ENCODE measurements at places on chromosomes 11 and 22. TPM values are rescaled to one million over a fixed set of nuclear protein-coding genes. Genes with fewer than 3 reads are reported as not detected.

DNA sequence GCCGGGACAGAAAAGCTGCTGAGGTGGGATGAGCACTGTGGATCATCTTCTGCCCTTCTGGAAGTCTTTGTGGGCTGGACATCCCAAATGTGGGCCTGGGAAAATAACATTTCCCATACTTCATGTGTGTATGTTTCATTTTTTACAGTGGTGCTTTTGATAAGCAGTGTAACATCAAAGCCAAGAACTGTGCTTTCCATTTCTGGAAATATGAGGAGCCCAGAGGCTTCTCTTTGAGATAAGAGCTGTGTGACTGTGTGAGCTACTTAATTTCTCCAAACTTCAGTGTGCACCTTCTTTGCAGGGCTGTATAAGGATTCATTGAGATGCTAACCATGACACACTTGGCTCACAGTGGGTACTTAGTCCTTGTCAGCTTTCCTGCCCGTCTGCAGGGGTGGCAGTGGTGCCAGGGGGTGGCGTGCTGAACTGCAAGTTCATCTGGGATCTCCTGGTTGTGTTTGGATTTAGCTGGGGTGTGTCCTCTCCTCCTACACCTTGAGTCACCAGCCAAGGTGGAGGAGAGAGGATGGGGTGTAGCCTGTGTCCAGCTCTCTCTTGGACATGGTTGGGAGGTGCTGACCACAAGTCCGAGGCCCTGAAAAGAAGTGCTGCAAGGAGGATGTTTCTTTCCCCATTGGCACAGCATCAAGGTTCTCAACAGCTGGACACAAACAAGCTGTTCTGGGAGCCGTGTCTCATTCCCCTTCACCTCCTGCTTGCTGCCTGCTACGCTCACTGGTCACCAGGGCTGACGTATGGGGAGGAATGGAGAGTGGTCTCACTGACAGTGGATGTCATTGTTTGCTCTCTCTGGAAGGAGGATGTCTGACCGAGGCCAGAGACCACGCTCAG lies 139.4 kb downstream of the TEAD1 start:
- H3K27ac ChIP-seq: no peak overlapping the region
- H3K4me3 ChIP-seq: no peak overlapping the region
- no peak for DNase-seq
- H3K27me3 ChIP-seq: peaks cover 50% of the 10 kb centered on the region
- peaks cover 4% of the 10 kb centered on the region for H3K4me1 ChIP-seq

GRCh38 chr11:64924910-64925284 lies 408 bp downstream of the PPP2R5B start:
- peak overlapping the region; percentile 76 for H3K4me3 ChIP-seq
- no peaks in the 10 kb centered on the region for H3K27me3 ChIP-seq
- H3K4me1 ChIP-seq: peaks cover 19% of the 10 kb centered on the region
- DNase-seq: peak; percentile 57
- no peaks in the 10 kb centered on the region for H3K36me3 ChIP-seq

DNA sequence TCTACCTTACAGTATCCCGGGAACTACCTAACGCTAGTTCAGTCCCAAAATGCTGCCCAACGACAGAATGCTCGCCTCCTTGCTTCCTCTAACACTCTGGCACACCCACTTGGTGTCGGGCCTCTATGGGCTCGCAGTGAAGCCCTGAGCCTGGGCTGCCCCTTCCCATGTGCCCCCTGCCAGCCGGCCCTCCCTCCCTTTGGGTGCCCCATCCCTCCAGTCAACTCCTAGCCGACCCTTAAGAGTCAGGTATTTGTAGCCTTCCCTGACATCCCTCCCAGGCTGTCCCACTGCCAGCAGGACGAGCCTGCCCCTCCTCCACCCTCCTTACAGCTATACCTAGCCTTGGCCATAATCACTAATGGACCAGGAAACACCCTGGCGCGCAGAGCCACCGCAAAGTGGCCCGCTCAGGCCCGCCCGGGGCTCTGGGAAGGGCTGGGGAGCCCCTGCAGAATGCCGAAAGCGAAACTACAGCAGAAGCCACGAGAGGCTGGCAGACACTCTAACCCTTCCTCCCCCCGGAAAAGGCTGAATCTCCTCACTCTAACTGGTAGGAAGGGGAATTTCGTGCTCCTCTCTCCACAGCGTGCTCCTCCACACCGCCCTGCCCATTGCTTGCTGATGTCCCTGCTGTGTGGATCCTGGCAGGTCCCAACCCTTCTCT lies 8.2 kb downstream of the CBX7 start:
- H3K4me1 ChIP-seq: peaks cover 27% of the 10 kb centered on the region
- H3K27me3 ChIP-seq: no peaks in the 10 kb centered on the region
- H3K4me3 ChIP-seq: peak overlapping the region; percentile 88
- peak; percentile 74 for DNase-seq

GRCh38 chr22:36797374-36797773 lies 19.5 kb downstream of the PVALB start:
- H3K27ac ChIP-seq: no peak overlapping the region
- no peak for DNase-seq
- H3K4me1 ChIP-seq: no peaks in the 10 kb centered on the region
- no peak overlapping the region for H3K4me3 ChIP-seq
- H3K27me3 ChIP-seq: peaks cover 3% of the 10 kb centered on the region

Gene SEPTIN3
- 1.0 TPM for total RNA-seq

GRCh38 chr11:24521601-24522000 lies 24.7 kb downstream of the LUZP2 start:
- H3K4me1 ChIP-seq: no peaks in the 10 kb centered on the region
- no peak overlapping the region for H3K27ac ChIP-seq
- DNase-seq: no peak
- H3K27me3 ChIP-seq: no peaks in the 10 kb centered on the region

DNA sequence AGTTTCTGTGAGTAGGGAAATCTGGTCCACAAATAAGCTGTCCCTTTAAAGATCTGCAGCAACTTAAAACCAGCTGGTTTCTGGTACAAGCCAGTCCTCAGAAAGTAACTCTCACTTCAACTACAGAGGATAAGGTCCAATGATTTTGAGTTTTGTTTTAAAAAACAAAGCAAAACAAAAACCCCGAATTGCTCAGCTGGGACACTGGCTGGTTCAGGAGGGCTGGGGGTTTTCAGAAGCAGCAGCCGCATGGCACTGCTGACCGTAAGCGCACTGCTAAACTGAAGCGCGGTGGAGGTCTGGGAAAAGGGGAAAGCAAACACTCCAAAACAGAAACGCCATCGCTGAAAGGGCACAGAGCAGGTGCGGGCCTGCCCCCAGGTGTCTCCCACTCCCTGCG lies 59.7 kb downstream of the MICAL3 start:
- no peak overlapping the region for H3K27ac ChIP-seq
- no peak for DNase-seq
- H3K27me3 ChIP-seq: no peaks in the 10 kb centered on the region
- H3K4me1 ChIP-seq: no peaks in the 10 kb centered on the region

Gene MRPL21
- 90.8 TPM for total RNA-seq

Gene STX5
- 22.7 TPM for total RNA-seq

DNA sequence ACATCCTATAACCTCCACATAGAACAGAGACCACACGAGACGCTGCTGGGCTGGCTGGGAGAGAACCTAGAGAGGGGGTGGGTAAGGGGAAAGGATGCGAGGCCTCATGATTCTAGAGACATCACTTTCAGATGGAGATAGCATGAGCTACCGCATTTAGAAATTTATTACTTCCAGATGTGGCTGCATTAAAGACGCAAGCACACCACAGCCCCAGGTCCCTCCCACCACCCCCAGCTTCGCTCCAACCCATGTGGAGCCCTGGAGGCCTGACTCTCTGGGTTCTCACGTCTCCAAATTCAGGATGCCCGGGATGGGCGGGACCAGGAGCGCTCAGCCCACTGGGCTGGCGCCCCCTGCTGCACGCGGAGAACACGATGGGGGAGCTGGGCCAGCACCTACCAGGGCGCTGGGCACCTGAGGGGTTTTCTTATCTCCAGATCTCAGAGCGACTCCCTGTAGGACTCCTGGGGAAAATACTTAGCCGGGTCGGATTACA lies 13.6 kb downstream of the MRPL21 start:
- DNase-seq: no peak
- no peak overlapping the region for H3K4me3 ChIP-seq
- H3K4me1 ChIP-seq: no peaks in the 10 kb centered on the region
- no peak overlapping the region for H3K27ac ChIP-seq

Gene OR8D4
- not detected for total RNA-seq

Gene CD6
- total RNA-seq: 234 TPM

GRCh38 chr11:17683377-17684161 lies 35.8 kb upstream of the MYOD1 start:
- no peaks in the 10 kb centered on the region for H3K36me3 ChIP-seq
- H3K4me1 ChIP-seq: no peaks in the 10 kb centered on the region
- H3K27me3 ChIP-seq: peaks cover 4% of the 10 kb centered on the region
- no peak overlapping the region for H3K27ac ChIP-seq

- H3K27ac ChIP-seq: no peak overlapping the region
- H3K4me1 ChIP-seq: peaks cover 13% of the 10 kb centered on the region
- peaks cover 12% of the 10 kb centered on the region for H3K27me3 ChIP-seq
- no peaks in the 10 kb centered on the region for H3K36me3 ChIP-seq
These were observed 76.0 kb downstream of the EIF3M start for GRCh38 chr11:32659672-32660071.

Gene OR10D3
- total RNA-seq: not detected

DNA sequence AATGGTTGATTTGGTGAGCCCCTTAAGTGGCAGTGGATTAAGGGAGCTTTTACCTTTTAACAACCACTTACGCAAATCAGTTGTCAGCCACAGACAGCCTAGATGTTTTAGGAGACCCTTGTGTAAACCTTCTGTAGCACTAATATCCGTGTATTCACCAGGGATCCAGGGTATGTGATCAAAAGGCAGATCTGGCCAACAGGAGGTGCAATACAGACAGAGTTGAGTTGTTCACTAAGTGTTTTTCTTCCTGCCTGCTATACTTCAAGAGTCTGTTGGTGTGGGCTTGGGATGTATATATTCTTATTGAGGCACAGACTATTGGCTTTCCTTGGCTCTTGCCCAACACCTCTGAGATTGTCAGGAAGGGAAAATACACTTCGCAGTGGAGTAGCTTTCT lies 175.1 kb downstream of the FAT3 start:
- H3K27me3 ChIP-seq: peaks cover 4% of the 10 kb centered on the region
- H3K36me3 ChIP-seq: no peaks in the 10 kb centered on the region
- no peak for DNase-seq
- H3K27ac ChIP-seq: no peak overlapping the region

Gene KDM4D
- total RNA-seq: 1.7 TPM

- no peaks in the 10 kb centered on the region for H3K27me3 ChIP-seq
- no peaks in the 10 kb centered on the region for H3K36me3 ChIP-seq
- H3K4me1 ChIP-seq: no peaks in the 10 kb centered on the region
- no peak for DNase-seq
These were observed 29.5 kb upstream of the FZD4 start for GRCh38 chr11:86984701-86985100.

- H3K36me3 ChIP-seq: peaks cover 1% of the 10 kb centered on the region
- H3K4me1 ChIP-seq: peaks cover 36% of the 10 kb centered on the region
- H3K27me3 ChIP-seq: peaks cover 18% of the 10 kb centered on the region
- no peak for DNase-seq
- H3K4me3 ChIP-seq: no peak overlapping the region
These were observed 24.9 kb upstream of the GRAMD1B start for GRCh38 chr11:123405123-123405592.

- no peaks in the 10 kb centered on the region for H3K36me3 ChIP-seq
- no peak overlapping the region for H3K4me3 ChIP-seq
- no peak overlapping the region for H3K27ac ChIP-seq
- peaks cover 5% of the 10 kb centered on the region for H3K4me1 ChIP-seq
These were observed 22.3 kb downstream of the DHCR7 start for GRCh38 chr11:71425860-71426259.

Gene LDHAL6A
- 0.12 TPM for total RNA-seq

Gene SLC25A22
- 19.1 TPM for total RNA-seq

- H3K27me3 ChIP-seq: no peaks in the 10 kb centered on the region
- no peak for DNase-seq
- H3K27ac ChIP-seq: peak overlapping the region; percentile 82
- H3K4me1 ChIP-seq: peaks cover 38% of the 10 kb centered on the region
These were observed 451 bp downstream of the FHIP1B start for GRCh38 chr11:6233984-6234386.

GRCh38 chr11:88315981-88316441 lies 21.5 kb downstream of the CTSC start:
- H3K27me3 ChIP-seq: no peaks in the 10 kb centered on the region
- no peak overlapping the region for H3K4me3 ChIP-seq
- H3K27ac ChIP-seq: no peak overlapping the region
- H3K4me1 ChIP-seq: peaks cover 6% of the 10 kb centered on the region
- H3K36me3 ChIP-seq: peaks cover 11% of the 10 kb centered on the region

- no peak overlapping the region for H3K4me3 ChIP-seq
- DNase-seq: no peak
- no peak overlapping the region for H3K27ac ChIP-seq
- no peaks in the 10 kb centered on the region for H3K27me3 ChIP-seq
- H3K36me3 ChIP-seq: no peaks in the 10 kb centered on the region
- H3K4me1 ChIP-seq: peaks cover 33% of the 10 kb centered on the region
These were observed 13.2 kb upstream of the AMPD3 start for GRCh38 chr11:10441652-10442503.

Measured in activated naive CD4-positive, alpha-beta T cell treated with anti-CD3 and anti-CD28 coated beads for 36 hours (primary cell).